ENCODE measurements at places on chromosomes 13 and 19.

DNA sequence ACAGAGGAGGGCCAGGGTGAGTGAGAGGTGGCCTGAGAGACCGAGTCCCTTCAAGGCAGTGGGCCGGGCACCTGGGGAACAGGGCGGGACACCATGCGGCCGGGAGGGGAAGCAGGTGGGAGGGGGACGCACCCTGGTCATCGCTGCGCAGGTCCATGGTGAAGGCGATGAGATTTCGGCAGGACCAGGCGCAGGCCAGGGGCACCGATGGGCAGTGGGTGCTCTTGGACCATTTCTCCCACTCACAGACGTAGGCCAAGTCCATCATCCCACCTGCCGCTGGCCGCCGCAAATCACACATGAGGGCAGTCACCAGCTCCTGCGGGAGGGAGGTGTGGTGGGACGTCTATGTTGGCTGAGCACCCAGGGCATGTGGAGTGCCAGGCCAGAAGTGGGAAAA, 2.2 kb downstream of the MED16 start:
- no peak for DNase-seq

- DNase-seq = no peak
Observed at GRCh38 chr13:109706015-109706715, 80.2 kb downstream of the IRS2 start.

DNA sequence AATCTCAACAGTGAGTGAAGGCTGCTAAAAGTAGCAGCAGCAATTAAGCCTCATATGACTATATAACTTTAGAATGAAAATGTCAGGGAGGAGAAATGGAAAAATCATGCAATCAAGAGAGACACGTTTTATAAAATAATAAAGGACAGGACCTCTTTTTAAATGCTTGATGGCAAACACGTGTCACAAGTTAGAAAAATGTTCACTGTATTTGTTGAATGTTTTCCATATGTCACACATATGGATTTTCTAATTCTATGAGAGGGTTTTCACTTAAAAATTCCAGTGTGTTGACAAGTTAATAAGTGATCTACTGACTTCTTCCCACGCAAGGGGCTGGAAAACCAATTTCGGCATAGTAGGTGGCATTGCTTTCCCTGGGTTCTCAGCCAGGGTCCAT, 27.7 kb upstream of the KCTD12 start:
- no peak for DNase-seq

DNA sequence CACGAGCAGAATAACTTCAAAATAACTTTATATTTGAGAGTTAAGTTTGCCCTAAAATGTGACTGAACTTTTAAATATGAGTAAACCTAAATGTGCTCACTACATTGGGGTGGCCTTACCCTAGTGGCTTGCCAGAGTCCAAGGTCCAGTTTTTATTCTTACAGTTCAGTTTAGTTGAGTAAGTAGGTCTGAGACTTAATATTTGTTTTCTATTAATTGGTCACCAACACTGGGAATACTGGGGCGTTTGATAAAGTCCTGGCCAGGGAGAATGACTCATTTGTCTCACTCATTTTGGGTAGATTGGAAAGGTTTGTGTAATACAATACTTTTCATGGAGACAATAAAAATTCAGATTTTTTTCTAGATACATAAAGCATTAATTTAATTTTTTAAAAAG, 127.8 kb upstream of the SPATA13 start:
- DNase-seq = no peak

DNA sequence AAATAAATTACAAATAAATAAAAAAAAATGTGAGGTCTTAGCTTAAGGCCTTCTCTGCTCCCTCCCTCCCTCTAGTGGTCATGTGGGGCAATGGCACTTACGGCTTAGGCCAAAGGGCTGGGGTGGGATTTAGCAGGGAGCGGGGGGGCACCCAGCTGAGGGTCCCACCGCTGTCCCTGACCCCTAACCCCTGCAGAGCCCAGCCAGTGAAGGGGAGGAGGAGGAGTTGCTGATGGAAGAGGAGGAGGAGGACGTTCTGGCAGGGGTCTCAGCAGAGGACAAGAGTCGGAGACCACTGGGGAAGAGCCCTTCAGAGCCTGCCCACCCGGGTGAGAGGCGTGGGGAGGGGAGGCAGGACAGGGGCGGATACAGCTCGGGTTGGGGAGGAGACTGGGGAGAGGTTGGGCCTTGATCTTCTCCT, 9.3 kb downstream of the MPND start:
- DNase-seq = peak; percentile 61

DNA sequence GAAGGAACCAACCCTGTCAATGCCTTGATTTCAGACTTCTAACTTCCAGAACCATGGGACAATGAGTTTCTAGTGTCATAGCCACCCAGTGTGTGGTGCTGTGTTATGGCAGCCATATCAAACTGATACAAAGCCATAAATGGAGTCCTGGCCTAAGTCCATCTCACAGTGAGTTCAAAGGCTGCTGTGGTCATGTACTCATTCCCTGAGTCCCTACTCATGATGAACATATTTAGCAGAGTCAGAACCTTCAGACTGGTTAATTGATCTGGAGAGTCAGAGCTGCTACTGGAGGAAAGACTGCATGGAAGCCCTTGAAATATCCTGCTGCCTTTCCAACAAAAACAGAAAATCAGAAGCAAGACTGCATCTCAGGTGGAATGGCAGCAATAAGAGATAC, 39.2 kb upstream of the CSNK1A1L start:
- peak; percentile 66 for DNase-seq
